ENCODE measurements at places on chromosomes 2 and 18.
A peak's percentile ranks its signal among the peaks of the same experiment; 100 is the strongest.

GRCh38 chr2:14577843-14578242, 54.7 kb upstream of the LRATD1 start:
- DNase-seq: no peak

DNA sequence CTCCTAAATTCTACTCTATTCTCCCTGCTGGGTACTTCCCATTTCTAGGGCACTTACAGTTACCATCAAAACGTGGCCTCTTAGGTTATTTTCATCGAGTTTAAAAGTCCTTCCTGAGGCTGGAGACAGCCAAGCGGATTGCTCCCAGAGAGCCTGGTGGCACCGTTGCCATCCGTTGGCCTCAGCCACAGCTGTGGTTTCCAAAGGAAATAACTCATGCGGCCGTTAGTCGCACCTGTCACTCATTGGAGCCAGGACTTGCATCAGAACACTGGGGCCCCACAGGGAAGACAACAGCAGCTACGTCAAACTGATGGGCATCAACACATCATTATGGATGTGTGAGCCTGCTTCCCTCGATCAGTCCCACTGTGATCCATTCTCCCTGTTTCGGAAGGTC, 453.4 kb downstream of the BCL11A start:
- DNase-seq: no peak

GRCh38 chr2:38698467-38699003, 32.6 kb downstream of the GALM start:
- no peak for DNase-seq

GRCh38 chr2:221518201-221518934, 53.7 kb downstream of the EPHA4 start:
- DNase-seq: no peak

GRCh38 chr2:186617148-186617547, 27.3 kb downstream of the ITGAV start:
- DNase-seq: no peak

DNA sequence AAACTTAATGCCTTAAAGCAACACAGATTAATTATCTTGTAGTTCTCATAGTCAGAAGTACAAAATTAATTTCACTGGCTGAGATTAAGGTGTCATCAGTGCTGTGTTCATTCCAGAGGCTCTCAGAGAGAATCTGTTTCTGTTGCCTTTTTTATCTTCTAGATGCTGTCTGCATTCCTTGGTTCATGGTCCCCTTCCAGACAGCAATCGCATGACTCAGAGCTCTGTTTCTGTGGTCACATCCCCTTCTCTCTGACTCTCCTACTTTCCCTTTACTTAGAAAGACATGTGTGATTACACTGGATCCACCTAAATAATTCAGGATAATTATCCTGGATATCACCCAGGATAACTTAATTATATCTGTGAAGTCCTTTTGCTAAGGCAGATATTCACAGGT, 148.6 kb downstream of the MAIP1 start:
- DNase-seq: no peak

DNA sequence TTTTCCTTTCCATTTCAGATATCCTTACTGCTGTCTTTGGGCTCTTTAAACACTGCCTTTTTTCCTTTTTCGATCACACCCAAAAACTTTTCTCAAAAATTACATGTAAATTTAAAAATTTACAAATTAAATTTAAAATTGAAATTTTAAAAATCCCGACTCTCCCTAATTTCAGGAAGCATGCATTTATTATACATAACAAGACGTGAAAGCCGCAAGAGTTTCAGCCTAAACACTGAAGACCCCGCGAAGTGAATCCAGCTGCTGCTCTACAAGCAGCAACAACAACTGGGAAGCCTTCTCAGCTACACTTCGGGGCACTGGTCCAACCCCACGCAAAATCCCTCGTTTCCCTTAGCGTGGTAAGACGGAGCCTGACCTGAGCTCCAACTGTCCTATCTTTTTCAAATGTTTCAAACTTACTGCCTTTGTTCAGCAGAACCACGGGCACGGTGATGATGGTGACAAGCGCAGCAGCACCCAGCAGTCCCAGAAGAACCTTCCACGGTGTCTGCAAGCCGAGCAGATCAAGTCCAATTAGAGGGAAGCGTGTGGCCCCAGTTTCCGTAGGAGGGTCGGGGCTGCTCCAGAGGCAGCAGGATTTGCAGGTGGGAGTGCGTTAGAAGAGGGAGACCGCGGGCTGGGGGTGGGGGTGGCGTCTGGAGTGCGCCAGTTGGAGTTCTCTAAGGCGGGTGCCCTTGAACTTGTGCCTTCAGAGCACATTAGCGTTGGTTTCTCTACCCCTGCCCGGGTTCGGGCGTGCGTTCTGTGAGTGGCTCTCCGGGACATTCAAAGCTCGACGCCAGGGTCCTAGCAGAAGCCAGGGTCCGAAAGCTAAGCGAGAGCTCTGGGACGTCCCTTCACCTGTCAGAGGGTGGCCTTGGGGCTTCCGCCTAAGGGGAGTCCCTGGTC, 783 bp downstream of the DPP4 start:
- no peak for DNase-seq

DNA sequence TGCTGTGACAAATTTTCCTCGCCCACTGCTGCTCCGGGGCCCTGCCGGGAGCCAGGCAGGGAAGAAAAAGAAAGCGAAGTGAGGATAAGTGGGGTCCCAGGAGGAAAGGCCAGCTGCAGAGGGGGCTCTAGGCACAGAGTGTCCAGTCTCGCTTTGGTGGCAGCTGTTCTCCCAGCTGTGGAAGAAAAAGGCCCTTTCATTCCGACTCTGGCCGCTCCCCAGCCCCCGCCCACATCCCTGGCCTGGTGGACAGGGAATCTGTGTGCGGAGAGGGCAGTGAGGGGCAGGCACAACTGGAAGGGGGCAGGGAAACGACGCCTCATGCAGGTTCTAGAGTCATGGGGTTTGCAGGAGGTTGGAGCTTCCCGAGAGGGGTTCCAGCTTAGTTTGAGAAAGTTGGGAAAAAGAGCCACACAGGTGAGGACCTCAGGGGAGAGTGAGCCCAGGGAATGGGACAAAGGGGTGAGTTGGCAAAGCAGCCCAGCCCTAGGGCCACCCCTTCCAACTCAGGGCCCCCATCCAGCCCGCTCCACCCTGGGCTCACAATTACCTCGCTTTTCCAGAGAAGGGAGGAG, 1.8 kb downstream of the RTKN start:
- no peak for DNase-seq

- no peak for DNase-seq
Observed at GRCh38 chr2:38248255-38248654, 128.8 kb downstream of the ATL2 start.

- no peak for DNase-seq
Observed at GRCh38 chr18:79552696-79553095, 126.9 kb upstream of the CTDP1 start.

GRCh38 chr18:6022845-6023244, 127.5 kb upstream of the TMEM200C start:
- DNase-seq: peak; percentile 14

DNA sequence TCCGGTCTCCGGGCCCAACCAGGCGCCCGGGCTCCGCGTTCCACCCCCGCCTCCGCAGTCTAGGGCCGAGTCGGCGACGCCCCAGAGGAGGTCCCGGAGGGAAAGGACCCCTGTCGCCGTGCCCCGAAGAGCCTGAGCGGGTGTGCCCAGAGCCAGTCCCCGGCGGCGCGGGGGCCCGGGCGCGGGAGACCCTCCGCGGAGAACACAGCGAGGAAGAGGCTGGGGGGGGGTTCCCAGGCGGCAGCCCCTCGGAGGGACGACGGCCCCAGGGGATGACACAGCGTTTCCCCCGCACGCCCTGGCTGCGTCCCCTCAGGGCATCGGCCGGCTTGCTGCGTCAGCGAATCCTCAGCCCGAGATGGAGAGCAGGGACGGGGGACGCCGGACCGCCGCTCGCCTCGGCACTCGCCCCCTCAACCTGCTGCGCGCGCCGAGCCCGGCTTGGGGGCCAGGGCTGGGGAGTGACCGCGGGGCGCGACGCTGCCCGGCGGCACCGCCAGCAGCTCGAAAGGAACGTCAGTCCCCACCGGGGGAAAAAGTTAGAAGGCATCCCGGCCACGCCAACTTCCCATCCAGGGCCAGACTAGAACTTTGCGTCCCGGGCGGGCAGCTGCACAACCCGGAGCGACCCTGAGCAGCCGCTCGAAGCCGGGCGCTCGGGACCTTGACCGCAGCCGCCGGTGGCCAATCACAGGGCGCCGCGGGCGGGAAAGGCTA, 711 bp downstream of the SFXN5 start:
- no peak for DNase-seq

DNA sequence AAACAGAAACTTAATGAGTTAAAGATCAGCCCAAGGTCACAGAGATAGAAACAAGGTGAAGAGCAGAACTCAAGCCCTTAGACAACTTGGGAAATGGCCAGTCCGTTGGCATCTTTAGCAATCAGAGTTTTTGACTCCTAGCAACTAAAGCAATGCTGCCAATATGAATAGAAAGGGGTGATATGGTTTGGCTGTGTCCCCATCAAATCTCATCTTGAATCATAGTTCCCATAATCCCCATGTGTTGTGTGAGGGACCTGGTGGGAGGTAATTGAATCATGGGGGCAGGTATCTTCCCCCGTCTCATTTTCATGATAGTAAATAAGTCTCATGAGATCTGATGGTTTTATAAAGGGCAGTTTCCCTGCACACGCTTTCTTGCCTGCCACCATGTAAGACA, 170.2 kb downstream of the DDX1 start:
- no peak for DNase-seq

DNA sequence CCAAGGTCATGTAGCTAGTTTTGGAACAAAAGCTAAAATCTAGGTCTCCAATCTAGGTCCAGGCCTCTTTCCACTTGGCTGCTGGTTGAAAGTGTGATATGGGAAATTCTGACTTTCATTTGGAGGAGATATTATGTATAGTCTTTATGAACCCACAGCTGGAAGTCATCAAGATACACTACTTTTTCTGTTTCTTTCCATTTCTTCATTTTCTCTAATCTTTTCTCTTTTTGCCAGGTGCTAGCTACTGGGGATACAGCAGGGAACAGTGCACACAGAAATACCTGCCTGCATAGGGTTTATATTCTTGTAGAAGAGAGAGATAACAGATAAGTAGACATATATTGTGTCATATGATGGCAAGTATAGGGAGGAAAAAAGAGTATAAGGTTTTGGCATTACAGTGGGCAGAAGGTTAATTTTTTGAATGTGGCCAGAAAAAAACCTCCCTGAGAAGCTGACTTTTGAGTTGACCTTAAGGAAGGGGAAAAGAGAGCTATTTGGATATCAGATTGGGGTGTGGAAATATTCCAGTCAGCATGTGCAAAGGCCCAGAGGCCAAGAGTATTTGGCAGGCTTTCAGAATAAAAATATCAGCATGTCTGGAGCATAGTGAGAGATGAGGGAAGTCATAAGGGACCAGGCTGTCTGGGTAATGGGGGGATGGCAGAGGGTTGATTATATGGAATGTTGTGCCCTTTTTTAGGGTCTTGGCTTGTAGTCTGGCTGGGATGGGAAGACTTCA, 15.6 kb downstream of the IL1R1 start:
- no peak for DNase-seq

DNA sequence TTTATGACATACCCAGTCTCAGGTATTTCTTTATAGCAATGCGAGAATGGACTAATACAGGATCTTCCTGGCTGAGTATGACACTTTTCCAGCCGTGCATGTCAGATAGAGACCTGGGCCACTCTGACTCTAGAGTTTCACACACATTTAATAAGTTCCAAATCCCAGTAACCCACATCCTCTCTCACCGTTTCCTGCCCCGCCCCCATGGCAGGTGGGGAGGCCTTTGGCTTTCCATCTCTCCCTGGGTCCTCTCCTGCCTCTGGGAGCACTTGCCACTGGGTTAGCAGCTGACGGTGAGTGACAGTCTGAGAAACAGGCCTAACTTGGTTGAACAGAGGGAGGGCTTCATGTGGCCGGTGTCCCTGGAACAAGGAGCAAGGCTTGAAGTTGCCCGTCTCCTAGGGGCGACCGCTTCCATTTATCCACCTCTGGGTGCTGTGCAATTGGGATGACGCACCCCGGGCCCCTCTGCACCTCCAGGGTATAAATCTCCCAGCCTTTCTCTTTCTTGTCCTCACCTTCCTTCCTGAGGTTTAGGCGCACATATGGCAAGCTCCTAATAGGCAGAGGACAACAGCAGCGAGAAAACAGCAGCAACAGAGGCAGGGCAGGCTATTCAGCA, 152.7 kb upstream of the HDAC4 start:
- DNase-seq: no peak

DNA sequence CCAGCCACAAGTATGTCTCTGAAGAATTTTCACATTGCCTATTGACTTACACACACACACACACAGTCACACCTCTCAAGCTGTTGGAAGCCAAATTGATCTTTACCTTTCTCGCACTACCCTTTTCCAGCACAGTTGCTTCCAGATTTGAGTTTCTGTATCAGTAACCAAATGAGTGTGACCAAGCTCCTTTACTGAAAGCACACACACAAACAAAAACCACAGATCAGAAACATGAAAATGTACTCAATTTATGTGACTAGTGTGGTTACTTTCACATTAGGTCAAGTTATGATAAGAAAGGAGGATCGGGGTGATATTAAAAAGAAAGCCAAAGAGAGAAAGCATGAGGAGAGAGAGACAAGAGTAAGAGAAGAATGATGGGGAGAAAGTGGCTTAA, 993.9 kb upstream of the POU3F3 start:
- no peak for DNase-seq

DNA sequence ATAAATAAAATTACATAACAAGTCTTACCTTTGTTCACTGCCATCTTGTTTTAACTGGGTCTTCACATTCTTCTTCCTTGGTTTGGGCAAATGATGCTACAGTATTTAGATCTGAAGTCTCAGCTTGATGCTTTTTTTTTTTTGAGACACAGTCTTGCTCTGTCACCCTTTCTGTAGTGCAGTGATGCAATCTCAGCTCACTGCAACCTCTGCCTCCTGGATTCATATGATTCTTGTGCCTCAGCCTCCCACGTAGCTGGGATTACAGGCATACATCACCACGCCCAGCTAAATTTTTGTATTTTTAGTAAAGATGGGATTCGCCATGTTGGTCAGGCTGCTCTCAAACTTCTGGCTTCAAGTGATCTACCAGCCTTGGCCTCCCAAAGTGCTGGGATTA, 53.2 kb upstream of the MAT2A start:
- DNase-seq: no peak

DNA sequence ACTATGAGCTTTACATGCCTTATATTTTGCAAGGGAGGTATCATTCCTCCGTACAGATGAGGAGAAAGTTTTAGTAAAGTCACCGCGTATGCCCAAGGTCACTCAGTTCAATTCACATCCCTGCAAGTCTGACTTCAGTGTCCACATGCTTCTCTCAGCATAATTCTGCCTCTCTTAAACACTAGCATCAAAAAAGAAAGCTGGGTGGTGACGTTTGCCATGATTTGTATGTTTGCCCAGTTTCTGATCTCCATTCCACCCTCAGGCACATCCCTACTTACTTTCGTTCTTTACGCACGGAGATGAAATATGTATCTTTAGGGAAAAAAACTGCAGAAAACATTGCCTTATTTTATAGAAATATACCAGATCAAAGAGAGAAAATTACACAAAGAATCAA, 129.2 kb upstream of the PTPRM start:
- DNase-seq: no peak

GRCh38 chr18:13316063-13316462, 97.5 kb downstream of the LDLRAD4 start:
- no peak for DNase-seq

All from AG09309 (cell line).